ENCODE measurements at places on chromosomes 6 and 20. TPM values are rescaled to one million over a fixed set of nuclear protein-coding genes. Genes with fewer than 3 reads are reported as not detected.

Gene RWDD2A
- total RNA-seq: 1.6 TPM

Gene C20orf202
- total RNA-seq: not detected

Gene KCNK5
- 1.3 TPM for total RNA-seq

Gene SPAG4
- total RNA-seq: 6.1 TPM

Gene BACH2
- total RNA-seq: 1.2 TPM

Gene PTPRT
- total RNA-seq: not detected

Gene ADGRF4
- total RNA-seq: 18.7 TPM

Gene SIRPG
- total RNA-seq: not detected

Gene SAMHD1
- 8.3 TPM for total RNA-seq

Gene SH3BGRL2
- total RNA-seq: 0.32 TPM

Gene HSD17B8
- total RNA-seq: 17.3 TPM

Gene BPIFB1
- 0.05 TPM for total RNA-seq

Gene SSTR4
- 0.86 TPM for total RNA-seq

Gene PAK5
- total RNA-seq: not detected

Gene CYP24A1
- 76.0 TPM for total RNA-seq

Gene RPS18
- 2,625 TPM for total RNA-seq

Gene EYA4
- total RNA-seq: 10.0 TPM

Gene TRIM15
- 0.03 TPM for total RNA-seq

Gene FAM217A
- total RNA-seq: not detected

Gene PPP1R11
- total RNA-seq: 38.3 TPM

Gene GPLD1
- 0.81 TPM for total RNA-seq

Gene GSTA2
- not detected for total RNA-seq

Gene TREM2
- not detected for total RNA-seq

Gene C20orf204
- total RNA-seq: 0.10 TPM

Gene DUSP15
- 0.87 TPM for total RNA-seq

Gene SPEF1
- 2.3 TPM for total RNA-seq

Gene BFSP1
- total RNA-seq: 3.8 TPM

Gene PACRG
- not detected for total RNA-seq

Gene WFDC5
- not detected for total RNA-seq

Gene C6orf15
- total RNA-seq: not detected

Gene SLC35D3
- not detected for total RNA-seq

Gene ADTRP
- total RNA-seq: 0.92 TPM

Gene DEFB124
- total RNA-seq: 0.42 TPM

Gene PGC
- total RNA-seq: 0.09 TPM

Gene RAET1G
- total RNA-seq: 8.5 TPM

Gene PRPH2
- total RNA-seq: not detected

Gene FOXC1
- 6.4 TPM for total RNA-seq

Gene MYCT1
- 0.05 TPM for total RNA-seq

Gene CFAP61
- 0.35 TPM for total RNA-seq

Gene ARMH2
- total RNA-seq: not detected

Gene ERVFRD-1
- total RNA-seq: not detected

Gene RBBP8NL
- 0.91 TPM for total RNA-seq

Gene NRSN1
- not detected for total RNA-seq

Data from A549 treated with AZD2906 at 1 μM for 4 hours (cell line).